Foreskin keratinocyte (primary cell): ENCODE measurements at places on chromosomes 16 and 17. TPM values are rescaled to one million over a fixed set of nuclear protein-coding genes. Genes with fewer than 3 reads are reported as not detected.
A peak's percentile ranks its signal among the peaks of the same experiment; 100 is the strongest.

GRCh38 chr17:57132663-57133062 lies 47.6 kb downstream of the AKAP1 start:
- DNase-seq = no peak

DNA sequence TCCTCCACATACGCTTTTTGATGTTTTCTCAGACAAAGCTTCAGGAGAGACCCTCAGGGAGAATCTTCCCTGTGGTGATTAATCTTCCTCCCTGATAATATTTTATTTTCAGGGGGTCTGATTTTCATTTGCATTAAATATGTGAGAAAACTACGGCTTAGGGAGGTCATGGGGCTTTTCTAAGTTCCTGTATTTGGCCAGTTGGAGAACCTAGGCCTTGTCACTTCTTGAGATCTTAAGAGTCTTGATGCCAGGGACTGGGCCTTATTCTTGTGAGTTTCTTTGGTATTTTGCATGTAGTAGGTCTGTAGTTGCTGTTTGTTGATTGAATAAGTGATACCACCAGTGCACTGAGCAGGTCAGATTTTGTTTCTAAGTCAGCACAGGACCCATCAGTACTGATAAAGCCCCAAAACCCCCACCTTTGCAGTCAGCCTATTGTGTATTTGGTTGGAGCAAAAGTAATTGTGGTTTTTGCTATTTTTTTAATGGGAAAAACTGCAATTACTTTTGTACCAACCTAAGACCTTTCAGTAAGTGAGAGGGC lies 130.1 kb downstream of the PRKCA start:
- DNase-seq = no peak

GRCh38 chr17:9577373-9577709 lies 899 bp downstream of the CFAP52 start:
- DNase-seq = no peak

Gene PRKCB
- total RNA-seq = 0.20 TPM in 1 of 2 replicates, not detected in the other

Gene CREBBP
- 18.7 and 20.7 TPM in 2 replicates for total RNA-seq

- peak; percentile 51 for DNase-seq
Measured at GRCh38 chr16:78689028-78689427, 589.6 kb downstream of the WWOX start.

Gene MAP2K3
- 50.6 and 54.5 TPM in 2 replicates for total RNA-seq

DNA sequence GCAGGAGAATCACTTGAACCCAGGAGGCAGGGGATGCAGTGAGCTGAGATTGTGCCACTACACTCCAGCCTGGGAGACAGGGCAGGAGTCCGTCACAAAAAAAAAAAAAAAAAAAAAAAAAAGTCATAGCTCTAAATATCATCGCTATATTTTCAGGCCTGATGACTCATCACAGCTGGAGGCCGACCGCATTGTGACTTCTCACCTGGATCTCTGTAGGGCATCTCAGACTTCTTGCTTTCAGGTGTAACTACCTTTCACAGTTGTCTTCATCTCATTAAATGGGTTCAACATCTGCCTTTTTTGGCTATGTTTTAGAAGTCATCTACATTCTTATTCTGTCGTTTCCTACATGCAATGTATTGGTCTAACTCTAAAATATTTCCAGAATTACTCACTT lies 353.1 kb upstream of the MON1B start:
- no peak for DNase-seq

DNA sequence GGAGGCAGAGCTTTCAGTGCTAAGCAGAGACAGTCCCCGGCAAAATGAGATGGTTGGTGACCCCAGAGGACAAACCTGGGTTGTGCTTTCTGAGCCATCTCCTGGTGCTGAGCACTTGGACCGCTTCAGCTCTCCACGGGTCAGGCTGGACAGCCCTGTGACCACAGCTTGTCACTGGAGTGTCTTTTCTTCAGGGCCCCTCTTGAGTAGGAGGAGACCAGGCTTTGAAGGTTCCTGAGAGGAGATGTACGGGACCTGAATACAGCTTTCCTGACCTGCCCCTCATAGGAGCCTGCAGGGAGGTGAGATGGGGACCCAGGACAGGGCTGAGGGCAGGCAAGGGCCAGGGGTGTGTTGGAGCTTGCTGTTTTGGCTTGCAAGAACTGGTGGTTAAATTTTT lies 17.8 kb upstream of the ADGRG1 start:
- no peak for DNase-seq

GRCh38 chr17:32174889-32175288 lies 32.6 kb downstream of the RHOT1 start:
- DNase-seq = no peak

Gene SLFN13
- total RNA-seq = 2.8 and 3.7 TPM in 2 replicates

DNA sequence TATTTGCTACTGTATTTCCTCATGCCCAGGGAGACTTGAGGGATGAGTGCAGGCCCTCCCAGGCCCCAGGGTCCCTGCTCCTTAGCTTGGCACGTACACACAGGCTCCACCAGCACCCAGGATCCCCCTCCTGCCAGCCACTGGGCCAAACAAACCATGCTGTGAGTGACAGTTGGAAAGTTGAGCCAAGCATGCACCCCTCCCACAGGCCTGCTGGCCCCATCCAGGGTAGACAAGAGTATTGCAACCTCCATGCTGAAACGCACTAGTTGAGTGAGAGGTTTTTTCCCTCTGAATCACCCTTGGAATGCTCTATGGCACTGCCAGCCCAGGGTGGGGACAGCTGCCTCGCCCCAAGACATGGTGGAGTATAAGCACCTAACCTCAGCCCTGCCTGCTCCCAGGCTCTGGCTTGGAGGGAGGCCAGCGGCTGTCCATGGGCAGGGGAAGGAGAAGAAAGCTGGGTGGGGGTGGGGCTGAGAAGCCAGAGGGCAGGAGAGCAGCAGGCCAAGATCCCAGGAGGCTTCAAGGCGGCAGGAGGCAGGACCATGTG lies 49.6 kb downstream of the PITPNM3 start:
- peak; percentile 84 for DNase-seq

Gene MT1A
- not detected in 2 replicates for total RNA-seq
